ENCODE measurements at places on chromosomes 3 and 15.

- DNase-seq, result no peak
These were observed 11.7 kb downstream of the SCAANT1 start for GRCh38 chr3:63900459-63900858.

DNA sequence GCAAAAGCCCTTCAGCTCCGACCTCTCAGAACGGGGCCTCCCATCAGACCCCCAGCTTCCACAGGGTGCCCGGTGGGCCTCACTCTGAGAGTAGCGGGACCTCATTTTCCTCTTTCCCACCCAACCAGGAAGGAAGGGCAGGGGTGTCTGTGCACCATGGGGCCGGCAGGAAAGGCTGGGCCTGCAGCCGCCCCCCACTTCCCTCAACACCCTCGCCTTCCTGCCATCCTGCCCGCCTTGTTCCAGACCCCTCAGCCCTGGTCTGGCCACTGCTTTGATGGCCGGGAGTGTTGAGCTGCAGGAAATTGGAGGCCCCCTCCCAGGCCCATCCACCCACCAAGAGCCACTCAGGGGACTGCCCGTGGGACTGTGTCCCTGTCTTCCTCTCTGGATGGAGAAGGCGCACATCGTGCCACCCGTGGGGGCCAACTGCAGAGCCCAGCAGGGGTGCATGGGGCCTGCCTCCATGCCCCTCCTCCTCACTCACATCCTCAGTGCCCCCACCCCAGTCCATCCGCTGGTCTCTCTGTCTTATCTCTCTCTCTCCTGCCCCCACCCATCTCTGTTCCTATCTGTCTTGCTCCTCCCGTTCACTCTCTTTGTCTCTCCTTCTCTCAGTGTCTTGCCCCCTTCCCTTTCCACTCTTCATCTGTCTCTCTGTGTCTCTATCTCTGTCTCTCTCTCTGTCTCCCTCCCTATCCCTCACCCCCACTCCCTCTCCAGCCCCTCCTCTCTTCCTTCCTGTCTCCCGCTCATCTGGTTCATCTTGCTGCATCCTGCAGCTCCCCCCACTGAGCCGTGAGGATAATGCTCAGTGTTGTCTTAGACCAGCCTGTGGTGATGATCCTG is 1.8 kb upstream of the PLXND1 start:
- no peak for DNase-seq

GRCh38 chr15:73851689-73852088 is 21.7 kb upstream of the TBC1D21 start:
- DNase-seq, result peak; percentile 55

- no peak for DNase-seq
These were observed 13.5 kb downstream of the TMC3 start for GRCh38 chr15:81360491-81360890.

- DNase-seq, result no peak
These were observed 78.4 kb upstream of the TRIM42 start for GRCh38 chr3:140599496-140599895.

DNA sequence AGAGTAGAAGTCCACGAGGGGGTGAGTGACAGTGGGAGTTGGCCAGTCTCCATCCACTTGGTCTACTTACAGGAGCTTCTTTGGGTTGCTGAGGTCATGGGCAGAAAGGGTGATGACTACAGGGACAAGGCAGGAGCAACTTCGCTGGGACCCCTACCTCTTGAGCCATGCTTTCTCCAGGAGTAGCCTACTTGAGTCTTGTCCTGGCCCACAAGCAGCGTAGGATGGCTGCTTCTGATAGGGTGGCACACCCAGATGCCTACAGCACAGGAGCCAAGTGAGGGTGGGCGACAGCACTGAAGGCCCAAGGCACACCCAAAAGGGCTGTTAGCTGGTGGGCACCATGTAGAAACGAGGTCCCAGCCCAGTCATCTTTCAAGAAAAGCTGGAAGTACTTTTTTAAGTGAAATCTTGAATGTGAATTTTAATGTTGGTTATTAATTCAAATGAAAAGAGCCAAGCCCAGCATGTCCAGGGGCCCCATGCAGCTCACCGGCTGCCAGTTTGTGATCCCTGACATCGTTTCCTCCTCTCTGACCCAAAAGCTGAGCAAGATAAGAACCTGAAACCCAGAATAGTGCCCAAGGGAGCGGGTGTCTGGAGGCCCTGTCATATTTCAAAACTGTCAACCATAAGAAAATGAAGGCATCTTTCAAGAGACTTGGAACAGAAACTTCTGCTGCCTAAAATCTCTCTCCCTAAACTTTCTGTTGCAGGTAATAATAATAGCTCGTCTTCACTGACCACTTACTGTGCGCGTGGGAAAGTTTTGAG is 2.2 kb upstream of the CPEB1 start:
- no peak for DNase-seq

- DNase-seq, result no peak
These were observed 1.2 kb downstream of the MB21D2 start for GRCh38 chr3:192916371-192917027.

DNA sequence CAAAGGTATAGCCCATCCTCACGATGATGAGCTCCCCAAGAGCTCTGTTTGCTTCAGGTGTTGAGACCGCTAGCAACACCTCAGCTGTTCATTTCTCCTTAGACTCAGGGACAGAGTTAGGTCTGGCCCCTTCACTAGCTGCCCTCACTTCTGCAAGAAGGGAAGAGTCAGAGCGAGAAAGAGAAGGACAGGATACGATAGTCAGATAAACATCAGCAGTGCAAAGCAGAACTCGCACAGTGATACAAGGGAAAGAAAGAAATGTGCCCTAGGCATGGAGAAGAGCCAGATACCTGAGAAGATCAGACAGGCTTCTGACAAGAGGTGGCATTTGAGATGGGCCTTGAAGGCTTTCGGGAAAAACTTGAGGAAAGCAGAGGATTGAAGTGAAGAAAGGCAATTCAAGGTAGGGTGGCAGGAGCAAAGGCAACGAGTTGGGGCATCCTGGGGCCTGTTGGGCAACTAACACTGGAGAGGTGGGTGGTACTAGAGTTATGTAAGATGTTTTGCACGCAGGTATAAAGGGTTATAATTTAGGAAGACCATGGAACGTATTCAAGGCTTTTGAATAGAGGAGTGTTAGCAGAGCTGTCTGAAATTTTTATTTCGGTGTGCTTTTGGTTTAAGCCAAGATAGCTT is 106.0 kb downstream of the PGPEP1L start:
- no peak for DNase-seq

GRCh38 chr3:128482666-128483656 is 10.0 kb downstream of the GATA2 start:
- DNase-seq, result no peak

- DNase-seq, result peak; percentile 47
These were observed 155.6 kb downstream of the MEGF11 start for GRCh38 chr15:66098022-66098363.

GRCh38 chr3:10715886-10716285 is 100.1 kb upstream of the SLC6A11 start:
- peak; percentile 11 for DNase-seq

- DNase-seq, result no peak
These were observed 204.1 kb upstream of the SUCLG2 start for GRCh38 chr3:67858492-67858891.

- no peak for DNase-seq
These were observed 265.0 kb downstream of the XXYLT1 start for GRCh38 chr3:195005759-195006510.

GRCh38 chr3:69137005-69137404 is 14.6 kb upstream of the LMOD3 start:
- DNase-seq, result no peak

- DNase-seq, result no peak
These were observed 19.2 kb upstream of the SCAMP5 start for GRCh38 chr15:74976159-74976558.

DNA sequence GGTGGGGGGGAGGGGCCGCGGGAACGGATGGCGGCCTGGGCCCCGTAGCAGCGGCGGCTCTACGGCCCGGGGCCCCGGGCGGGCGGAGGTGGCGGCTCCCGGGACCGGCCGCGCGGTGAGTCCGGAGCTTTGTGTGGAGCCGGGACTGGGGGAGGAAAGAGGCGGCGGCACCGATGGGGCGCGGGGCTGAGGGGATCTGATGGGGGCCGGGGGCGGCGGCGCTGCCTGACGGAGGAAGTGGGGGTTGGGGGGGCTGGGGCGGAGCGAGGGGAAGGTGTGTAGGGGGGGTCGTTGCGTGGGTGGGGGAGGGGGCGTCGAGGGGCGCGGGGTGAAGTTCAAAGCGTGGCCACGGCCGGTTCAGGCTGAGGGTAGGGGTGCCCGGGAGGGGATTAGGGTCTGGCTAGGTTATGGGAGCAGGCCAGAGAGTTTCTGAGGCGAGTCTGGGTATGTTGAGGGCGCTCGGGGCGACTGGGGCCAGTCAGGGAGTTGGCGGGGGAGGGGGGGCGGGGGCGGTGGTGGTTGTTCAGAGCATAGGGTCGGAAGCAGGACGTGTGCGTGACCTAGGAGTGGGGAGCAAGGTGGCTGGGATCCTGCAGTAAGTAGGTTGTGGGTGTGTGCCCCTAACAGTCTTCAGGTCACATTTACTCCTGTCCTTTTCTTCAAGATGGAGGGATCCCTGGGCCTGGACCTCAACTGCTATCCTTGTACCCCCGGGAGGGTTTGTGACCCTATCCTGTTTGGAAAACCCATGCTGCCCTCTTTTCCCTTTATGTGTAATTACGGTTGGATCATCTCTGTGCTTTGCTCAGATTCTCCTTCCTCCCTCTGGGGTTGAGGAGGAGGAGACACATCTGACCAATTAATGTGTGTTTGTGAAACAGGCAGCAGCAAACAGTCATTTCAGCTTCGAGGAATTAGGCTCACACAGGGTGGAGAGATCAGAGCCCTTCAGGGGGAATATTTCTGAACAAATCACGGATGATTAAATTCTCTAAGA is 644 bp downstream of the ZNF609 start:
- no peak for DNase-seq

DNA sequence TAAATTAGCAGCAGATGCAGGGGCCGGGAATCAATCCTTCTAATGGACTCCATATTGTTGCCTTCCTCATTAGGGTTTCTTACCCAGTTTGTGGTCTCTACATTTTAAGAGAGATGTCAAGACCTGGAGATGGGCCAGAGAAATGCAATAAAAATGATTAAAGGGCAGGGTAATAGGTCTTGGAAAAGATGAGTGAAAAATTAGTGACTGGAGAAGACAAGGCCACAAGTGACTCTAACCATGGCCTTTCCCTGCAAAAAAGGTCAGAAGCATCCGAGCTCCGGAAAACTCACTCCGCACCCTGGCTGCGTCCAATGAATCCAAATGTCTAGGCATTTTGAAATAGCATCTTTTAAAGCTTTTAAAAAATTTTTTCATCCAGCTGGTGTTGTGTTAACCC is 152.8 kb downstream of the ARRDC4 start:
- DNase-seq, result no peak

GRCh38 chr3:181730316-181730715 is 18.6 kb downstream of the SOX2 start:
- no peak for DNase-seq

- DNase-seq, result no peak
These were observed 308.9 kb downstream of the EPHB1 start for GRCh38 chr3:135103917-135104316.

DNA sequence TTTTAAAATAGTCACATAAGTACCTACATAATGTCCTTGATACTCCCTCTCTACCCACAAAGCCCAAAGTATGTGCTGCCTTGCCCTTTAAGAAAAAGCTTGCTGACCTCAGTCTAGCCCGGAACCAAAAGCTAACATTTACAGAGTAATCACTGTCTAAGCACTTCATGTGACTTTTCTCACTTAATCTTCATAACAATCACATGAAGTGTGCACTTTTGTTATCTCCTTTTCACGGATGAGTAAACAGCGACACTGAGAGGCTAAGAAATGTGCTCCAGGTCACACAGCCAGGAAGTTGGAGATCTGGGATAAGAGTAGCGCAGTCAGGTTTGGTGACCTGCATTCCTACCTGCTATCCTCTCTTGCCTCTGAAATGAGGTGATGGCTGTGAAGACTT is 194.0 kb downstream of the ITPR1 start:
- no peak for DNase-seq

- no peak for DNase-seq
These were observed 668 bp downstream of the MFGE8 start for GRCh38 chr15:88912500-88912921.

DNA sequence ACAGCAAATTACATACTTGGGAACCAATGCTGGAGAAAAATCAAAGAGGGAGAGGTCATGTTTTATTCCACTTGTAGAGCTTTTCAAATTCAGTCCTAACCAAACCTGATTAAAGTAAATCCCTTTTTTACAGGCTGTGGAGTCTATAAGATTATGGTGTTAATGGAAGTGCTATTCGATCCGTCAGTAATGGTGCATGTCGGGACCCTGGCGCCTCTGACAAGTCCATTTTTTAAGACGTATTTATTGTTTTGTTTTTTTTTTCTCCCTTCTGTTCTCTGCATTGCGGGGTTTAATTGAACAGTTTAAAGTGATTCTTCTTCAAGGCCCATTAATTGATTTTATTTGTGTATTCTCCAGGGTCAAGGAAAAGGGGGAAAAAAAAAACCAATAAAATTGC is 725.9 kb downstream of the TUSC7 start:
- DNase-seq, result no peak

DNA sequence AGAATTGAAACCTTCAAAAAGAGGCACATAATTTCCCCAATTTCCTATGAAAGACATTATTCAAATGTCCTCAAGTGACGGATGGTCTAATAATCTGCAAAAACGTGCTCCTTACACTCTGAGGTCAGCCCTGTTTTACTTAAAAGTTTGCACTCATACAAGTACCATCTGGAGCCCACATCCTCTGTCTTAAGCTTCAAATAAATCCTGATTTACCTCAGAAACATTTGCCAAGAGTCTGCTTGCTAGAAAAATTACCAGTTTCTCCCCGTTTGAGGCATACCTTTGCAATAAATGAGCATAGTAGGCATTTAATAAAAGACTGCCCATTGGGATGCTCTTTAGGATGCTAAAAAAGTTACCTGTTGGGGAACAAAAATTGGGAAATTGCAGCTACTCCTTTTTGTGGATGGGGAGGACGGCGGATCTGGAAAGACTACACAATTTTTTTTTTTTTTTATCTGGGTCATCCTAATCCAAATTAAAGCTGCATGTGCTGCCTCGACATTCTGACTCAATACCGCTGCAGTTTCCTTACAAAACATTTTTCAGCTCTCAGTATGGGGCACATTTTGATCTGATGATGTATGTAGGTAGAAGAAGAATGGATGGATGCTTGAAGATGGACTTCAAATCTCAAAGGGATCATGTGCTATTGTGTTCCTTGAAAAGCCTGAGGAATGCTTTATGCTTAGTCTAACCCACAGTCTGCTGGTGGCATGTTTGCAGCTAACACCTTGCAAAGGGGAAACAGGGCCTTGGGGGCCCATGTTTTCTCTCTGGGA is 233.7 kb upstream of the ADAMTS9 start:
- DNase-seq, result no peak

- no peak for DNase-seq
These were observed 33.1 kb downstream of the SELENOT start for GRCh38 chr3:150636258-150636657.

DNA sequence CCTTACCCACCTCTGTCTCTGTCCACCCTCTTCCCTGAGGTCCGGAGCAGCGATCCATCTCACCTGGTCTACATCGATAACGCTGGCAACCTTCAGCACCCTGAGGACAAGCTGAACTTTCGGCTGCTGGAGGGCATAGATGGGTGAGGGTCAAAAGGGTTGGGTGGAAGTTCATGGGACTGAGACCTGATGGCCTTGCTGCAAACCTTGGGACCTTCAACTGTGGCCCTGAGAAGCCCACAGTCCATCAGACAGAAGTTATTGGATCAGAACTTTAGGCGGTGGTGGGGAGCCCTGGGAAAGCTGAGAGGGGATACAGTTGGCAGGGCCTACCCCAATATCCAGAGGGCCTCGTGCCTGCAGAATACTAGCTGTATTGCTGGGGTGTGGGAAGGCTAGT is 50.5 kb downstream of the POMGNT2 start:
- no peak for DNase-seq

- no peak for DNase-seq
These were observed 49.9 kb upstream of the LINGO1 start for GRCh38 chr15:77682564-77682963.

All from mesenteric fat pad (tissue), 1 donor.